Thoracic aorta (tissue), 2 donors: ENCODE measurements at places on chromosomes 2 and 18.

- DNase-seq = no peak
Observed at GRCh38 chr18:66209656-66210055, 394.2 kb downstream of the CDH19 start.

DNA sequence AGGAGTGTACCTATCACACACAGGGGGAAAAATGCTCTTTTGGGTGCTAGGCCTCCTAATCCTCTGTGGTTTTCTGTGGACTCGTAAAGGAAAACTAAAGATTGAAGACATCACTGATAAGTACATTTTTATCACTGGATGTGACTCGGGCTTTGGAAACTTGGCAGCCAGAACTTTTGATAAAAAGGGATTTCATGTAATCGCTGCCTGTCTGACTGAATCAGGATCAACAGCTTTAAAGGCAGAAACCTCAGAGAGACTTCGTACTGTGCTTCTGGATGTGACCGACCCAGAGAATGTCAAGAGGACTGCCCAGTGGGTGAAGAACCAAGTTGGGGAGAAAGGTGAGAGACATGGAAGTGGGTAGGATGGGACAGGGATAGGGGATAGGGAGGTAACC lies 12.2 kb downstream of the DHRS9 start:
- DNase-seq = no peak

GRCh38 chr2:144516981-144517865 lies 2.7 kb downstream of the ZEB2 start:
- no peak for DNase-seq

DNA sequence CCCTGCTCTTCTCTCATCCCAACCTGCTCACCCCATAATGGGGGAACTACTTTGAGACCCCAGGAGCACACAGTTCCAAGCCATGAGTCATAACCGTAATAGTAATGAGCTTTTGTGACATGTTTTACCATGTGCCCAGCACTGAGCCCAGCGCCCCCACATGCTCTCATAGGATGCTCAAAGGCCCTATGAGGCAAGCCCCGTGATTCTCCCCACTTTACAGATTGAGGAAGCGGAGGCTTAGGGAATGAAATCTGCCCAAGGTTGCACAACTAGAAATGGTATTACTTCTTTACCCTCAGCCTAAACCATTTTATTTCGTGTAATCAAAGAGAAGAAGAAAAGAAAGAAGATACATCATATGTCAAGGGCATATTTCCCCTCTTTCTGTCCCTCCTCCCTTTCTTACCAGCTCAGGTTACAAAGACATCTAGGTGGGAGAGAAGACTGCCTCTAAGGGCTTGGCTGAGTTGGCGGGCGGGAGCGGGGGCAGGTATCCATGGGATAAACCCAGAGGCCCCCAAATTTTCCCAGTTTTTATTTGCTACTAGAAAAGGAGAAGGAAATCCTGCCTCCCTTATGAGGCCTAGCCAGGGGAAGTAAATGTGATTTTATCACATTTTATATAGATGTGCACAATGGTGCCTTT lies 24.2 kb downstream of the BCL11A start:
- no peak for DNase-seq

DNA sequence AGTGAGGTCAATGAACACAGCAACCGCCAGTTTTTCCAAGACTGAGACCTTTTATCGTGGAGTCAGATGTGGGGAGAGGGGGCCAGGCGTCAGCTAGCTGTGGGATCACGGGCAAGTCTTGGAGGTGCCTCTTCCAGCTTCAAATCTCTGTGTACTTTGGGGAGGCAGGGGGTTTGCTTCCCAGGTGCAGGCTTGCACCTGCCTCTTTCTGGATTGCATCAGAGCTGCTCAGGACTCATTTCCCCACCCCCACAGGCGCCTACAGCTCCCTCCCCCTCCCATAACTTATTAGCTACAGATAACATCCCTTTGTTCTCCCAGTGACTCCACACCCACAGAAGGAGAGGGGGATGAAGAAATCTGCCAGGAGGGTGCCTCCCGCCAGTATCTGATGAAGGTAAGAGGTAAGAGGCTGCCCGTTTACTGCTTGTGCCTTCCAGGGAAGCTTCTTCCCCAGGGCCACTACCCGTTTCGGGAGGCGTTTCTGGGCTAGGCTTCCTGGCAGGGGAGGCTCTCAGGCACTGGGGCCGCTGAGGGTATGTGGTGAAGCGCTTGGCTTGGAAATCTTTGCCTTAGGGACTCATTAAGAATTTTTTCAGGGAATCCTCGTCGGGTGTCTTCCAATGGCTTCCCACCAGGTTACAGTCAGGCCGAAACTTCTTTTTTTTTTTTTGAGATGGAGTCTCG lies 18.8 kb upstream of the MRPL33 start:
- no peak for DNase-seq

- DNase-seq = no peak
Observed at GRCh38 chr2:191922736-191923651, 76.1 kb upstream of the CAVIN2 start.

GRCh38 chr18:11937874-11938478 lies 29.9 kb upstream of the MPPE1 start:
- DNase-seq = peak; percentile 19

DNA sequence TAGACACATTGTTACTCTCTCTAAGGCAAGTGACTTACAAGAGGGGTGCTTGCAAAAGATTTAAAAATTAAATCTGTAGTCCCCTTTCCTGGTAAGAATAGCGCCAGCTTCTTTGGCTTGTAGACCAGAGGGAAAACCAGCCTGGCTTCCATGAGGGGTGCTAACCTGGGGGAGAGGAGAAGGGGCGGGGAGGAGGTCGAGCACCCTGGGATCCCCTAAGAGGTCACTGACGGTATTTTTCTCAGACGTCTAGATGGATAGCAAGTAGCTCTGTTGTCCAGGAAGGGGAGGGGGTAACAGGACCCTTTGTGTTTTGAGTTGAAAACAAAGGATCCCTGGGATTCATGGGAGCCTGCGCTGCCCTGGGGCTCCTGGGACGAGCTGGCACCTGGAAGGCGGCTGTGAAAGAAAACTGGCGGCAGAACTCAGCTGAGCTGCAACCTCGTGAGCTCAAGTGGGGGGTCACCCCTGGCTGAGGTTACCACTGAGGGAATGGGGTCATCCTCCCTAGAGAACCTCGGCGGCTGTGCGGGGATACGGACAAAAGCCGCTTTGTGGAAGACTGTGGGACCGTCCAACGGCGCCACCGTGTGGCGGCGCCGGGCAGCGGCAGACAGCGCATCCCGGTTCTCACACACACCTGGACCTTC lies 37.8 kb upstream of the MRPL19 start:
- no peak for DNase-seq

- no peak for DNase-seq
Observed at GRCh38 chr2:237074211-237074993, 11.3 kb upstream of the COPS8 start.

DNA sequence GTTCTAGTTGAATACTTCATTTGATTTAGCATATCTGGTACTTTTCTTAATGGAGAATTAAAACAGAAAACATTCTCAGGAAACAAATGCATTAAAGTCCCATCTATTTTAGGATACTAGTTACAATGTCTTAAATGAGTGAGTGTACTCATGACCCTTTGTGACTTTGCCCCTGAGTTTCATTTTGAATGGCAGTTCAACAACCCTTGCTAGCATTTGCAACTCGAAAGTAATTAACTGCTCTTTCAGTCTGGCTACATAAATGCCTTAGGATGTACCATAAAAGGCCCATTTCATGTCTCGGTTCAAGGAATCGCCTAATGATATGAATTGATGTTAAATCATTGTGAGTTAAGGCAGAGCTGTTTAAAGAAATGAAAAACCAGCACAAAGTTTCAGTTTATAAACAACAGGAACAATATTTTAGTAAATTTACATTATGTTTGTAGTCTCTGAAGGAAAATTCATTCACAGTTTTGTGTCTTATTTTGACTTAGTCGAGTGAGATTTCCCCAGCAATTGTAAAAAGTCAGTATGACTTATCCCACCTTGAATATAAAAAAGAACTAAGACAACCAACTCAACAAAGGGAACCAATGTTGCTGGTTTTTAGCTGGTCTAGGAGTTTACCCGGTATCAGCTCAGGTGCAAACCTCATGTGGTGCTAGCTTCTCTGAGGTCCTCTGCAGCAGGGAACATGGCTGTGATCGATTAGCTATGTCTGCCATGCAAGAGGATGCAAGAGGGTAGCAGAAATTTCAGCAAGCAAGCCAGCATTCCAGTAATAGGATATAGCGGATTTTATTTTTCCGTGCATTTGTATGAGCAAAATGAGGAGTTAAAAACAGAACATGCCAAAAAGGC lies 386.2 kb downstream of the PTPRM start:
- no peak for DNase-seq

- no peak for DNase-seq
Observed at GRCh38 chr18:11419338-11419737, 190.1 kb upstream of the SLC35G4 start.

- no peak for DNase-seq
Observed at GRCh38 chr2:41947701-41948396, 100.0 kb upstream of the PKDCC start.

DNA sequence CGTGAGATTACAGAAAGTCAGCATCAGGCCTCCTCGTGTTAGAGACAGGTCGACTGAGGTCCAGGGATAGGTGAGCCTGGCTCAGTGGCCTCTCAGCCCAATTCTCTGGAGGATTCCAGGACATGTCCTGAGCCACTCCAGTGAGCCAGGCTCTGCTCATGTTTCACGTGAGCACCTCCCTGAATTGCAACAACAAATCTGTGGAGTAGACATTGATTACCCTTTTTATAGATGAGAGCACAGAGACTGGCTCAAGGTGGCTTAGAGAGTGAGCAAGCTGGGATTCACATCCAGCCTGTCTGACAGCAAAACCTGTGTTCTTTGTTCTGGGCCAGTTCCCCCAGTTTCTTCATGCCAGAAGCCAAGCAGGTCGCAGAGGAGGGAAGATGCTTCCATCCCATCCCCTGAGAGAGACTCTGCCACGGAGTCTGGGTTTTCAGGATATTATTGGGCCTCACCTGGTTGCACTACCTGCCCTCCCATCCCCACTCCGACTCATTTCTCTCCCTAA lies 46.4 kb downstream of the HS1BP3 start:
- no peak for DNase-seq

DNA sequence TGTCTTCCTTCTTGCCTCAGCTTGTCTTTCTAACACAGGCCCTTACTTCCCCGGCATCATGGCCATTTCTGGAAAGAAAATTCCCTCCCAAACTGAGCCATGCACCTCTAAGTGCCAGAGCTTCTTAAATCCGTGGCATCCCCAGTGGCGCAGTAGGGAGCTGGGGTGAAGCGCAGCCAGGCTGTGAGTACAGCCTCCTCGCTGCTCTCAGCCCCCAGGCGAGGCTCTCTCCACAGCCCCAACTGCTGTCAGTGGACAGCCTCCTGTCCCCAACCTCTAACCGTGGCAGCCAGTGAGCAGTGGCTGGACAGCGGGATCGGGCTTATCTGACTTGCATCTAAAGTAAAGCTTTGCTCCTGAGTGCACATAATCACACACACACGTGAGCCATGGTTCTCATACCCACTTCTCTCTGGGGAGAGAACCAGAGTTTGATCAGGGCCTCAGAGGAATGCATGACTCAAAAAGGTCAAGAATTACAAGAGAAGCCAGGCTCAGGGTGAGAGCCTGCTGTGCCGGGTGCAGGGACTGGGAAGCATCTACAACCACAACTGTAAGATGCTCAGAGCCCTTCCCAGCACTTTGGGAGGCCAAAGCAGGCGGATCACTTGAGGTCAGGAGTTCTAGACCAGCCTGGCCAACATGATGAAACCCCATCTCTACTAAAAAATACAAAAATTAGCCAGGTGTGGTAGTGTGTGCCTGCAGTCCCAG lies 50.7 kb downstream of the SFXN5 start:
- no peak for DNase-seq

DNA sequence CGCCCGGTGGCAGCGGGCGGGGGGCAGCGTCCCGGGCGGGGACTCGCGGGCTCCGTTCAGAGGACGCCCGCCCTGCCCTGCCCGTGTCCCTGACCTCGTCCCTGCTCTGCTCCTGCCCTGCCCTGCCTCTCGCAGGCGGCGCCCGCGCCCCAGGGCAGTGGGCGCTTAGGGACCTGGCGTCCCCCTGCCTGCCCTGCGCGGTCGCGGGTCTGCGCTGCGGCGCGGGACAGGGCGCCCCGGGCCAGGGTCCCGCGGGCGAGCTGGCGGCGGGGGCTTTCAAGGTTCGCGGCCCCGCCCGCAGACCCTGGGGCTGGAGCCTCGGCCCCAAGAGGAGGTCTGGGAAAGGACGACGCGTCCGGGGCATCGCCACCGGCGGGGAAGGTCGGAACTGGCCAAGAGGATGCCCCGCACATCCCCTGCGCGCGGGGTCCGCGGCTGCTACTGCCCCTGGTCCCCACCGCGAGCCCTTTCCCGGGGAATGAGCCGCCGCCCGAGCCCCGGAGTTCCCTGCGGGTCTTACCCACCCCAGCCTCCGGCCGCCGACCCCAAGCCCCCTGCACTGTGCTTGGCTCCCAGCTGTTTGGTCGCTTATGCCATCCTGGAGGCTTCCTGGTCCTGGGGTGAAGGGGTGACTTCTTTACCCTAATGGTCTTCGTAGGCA lies 679 bp downstream of the RNF144A start:
- DNase-seq = no peak

GRCh38 chr2:20282916-20283592 lies 58.1 kb upstream of the SDC1 start:
- no peak for DNase-seq

GRCh38 chr2:64992990-64993389 lies 3.8 kb downstream of the SLC1A4 start:
- no peak for DNase-seq

- no peak for DNase-seq
Observed at GRCh38 chr2:7633566-7634153, 716.4 kb downstream of the RNF144A start.

- DNase-seq = no peak
Observed at GRCh38 chr2:1299043-1299442, 114.2 kb upstream of the TPO start.
